ENCODE measurements at places on chromosomes 5 and 9.

DNA sequence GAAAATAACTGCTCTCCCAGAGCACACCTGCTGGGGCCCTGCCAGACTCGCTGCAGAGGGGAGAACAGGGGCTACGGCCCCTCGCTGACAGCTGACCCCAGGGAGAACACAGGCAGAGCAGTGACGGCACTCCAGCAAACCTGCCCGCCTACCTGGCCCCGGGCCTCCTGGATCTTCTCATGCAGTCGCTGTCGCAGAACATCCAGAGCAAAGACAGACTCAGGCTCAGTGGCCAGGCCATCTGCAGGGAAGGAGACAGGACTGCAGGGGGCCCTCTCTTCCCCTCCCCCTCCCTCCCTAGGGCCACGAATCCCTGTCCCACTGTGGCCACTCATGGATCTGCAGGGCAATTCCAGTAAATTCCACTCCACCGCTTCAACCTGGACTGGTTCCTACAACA is 2.4 kb downstream of the SURF6 start:
- DNase-seq, result no peak

- DNase-seq, result peak; percentile 92
Measured at GRCh38 chr5:148956477-148957385, 106.1 kb downstream of the SH3TC2 start.

DNA sequence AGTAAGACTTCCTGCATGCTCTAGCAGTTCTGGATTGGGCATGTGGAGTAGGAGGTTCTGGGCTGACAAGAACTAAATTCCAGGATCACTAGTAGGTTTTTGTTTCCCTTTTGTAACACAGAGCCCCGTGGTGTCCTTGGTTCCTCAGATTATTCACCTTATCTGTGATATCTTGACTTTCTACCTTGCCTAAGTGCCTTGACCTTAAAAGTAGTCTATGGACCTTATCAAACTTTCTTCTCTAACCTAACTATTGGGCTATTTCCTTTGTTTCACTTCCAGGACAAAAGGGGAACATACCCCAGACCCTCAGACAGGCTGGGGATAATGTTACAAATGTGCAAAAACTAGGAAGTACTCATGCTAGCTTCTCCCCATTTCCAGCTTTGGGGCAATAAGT is 595.3 kb downstream of the PSAT1 start:
- no peak for DNase-seq

DNA sequence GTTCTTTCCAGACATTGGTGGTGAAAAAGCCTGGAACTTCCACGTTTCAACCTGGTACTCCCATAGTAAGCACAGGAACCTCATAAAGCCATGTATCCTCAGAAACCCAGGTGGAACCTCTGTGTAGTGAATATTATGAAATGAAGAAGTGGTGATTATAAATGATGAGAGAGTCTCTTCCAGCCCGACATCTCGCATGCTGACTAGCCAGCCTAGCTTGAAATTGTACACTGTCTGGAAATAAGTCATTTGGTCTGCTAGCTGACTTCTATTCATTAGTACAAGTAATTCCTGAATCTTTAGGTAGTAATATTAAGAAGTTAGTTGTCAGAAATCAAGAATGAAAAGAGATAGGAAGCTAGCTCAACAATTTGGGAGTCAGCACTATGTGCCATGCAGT is 203.3 kb downstream of the CWC27 start:
- DNase-seq, result no peak

DNA sequence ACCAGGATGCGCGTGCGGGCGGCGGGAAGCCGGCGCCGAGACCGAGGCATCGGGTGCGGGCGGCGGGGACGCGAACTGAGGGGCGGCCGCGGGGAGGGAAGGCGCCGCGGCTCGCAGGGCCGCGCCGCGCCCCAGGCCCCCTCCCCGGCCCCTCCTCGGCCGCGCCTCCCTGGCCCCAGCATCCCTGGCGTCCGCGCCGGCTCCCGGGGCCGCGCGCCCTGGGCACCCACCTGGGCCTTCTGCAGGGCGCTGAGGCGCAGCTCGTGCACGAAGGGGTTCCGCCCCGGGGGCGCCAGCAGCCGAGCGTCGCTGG is 324 bp downstream of the LPCAT1 start:
- DNase-seq, result no peak

- peak; percentile 32 for DNase-seq
Measured at GRCh38 chr5:147234825-147235635, at the start of gene STK32A. TSS of gene STK32A (plus strand) at chr5:147235026. CDS start at chr5:147239635, 4,609 bp downstream.

DNA sequence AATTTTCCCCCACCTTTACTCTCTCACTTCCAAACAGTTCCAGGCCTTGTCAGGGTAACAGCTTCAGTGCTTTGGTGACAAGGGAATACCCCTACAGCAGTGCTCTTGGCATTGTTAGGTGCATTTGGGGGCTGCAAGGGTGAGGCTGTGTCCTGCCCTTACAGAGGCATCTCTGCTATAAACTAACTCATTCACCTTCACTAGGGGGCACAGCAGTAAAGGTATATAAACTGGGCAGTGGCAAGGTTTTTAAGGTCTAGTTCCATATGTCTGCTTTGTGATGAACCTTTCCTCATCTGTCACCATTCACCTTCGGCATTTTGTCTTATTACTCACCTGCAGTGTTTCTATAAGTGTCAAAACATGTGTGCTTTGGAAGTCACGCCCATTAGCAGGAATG is 79.1 kb upstream of the GPR151 start:
- no peak for DNase-seq

DNA sequence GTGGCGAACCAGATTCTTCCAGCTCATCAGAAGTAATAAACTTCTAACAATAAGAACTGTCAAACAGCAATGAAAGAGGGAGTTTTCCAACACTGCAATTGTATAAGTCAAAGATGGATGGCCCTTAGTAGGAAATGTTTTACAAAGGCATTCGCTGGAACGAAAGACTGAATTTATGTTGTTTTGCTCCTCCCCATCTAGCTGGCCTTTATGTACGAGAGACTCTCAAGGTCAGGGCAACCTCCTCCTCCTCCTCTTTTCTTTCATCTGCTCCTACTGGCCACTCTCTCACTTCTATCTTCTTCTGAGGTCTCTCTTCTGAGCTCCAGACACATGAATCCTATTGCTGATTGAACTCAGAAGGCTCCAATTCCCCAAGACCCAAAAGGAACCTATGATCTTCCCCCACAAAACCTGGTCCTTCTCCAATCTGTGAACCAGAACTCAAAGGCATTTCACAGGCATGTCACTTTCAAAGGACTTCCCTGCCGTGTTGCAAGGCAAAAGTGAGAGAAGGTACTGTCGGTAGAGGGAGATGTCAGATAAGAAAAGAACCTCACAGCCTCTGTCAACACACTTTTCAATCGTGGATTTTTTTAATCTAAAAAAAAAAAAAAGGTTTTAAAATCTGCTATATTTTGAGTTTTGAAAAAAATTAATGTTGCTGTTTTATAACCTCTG is 28.5 kb upstream of the PUM3 start:
- peak; percentile 8 for DNase-seq

- peak; percentile 98 for DNase-seq
Measured at GRCh38 chr5:33850100-33850594, 41.6 kb downstream of the ADAMTS12 start.

DNA sequence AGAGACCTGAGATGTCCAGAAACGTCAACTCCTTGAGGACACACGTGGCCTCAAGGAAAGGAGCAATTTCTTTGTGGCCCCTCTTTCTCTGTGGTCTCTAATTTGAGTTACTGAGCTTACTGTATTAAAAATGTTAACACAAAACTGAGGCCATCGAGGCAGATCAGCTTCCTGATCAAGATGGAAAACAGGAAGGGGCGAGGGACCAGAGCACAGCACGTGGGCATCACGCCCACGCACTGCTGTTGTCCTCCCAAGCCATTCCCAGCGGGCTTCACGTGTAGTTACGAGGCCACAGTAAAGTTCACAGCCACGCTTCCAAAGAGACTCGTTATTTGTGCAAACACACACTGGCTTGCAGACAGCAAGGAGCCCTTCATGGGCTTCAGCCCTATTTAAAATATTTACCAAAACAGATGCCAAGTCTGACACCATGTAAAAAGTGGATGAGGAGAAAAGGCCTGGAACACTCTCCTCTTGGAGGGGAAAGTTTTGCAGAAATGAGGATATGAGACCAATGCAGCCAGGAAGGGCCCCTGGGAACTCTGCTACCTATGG is 149.5 kb downstream of the ROR2 start:
- DNase-seq, result no peak

GRCh38 chr9:108259917-108260675 is 595.7 kb downstream of the ACTL7B start:
- peak; percentile 91 for DNase-seq

DNA sequence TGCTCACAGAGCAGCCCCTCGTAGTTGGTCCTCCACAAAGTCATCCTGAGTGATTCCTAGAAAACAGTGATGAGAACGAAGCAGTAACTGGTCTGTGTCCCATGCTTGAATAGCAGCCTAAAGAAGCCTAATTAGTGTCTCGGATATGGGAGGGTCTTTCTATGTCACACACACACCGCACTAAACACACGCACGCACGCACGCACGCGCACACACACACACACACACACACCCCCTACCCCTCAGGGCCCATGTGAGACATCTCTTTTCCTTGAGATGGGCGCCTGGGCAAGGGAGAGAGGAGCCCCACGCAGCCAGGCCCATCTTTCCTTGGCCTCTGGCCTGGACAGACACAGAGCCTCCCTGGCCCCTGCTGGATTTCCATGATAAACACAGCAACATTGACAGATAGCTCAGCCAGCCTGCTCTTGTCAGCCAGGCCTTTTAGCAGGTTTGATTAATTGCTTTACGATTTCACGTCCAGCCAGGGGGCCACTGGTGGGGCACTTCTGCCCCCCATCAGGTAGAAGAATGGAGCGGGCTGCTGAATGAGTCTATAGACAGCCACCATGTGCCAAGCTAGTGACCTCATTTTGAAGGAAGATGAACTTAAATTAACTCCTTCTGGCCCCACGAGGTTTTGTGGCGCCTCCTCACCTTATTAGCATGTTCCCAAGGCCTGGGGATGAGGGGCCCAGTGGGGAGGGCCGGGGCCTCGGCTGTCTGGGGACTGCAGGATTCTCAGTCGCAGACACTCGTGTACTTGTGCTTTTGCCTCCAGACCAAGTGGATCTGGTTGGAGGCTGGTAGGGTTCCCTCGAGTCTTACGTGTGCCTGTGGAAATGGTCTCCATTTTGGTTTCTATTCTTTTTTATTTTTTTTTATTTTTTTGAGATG is 36.2 kb upstream of the PRDM12 start:
- no peak for DNase-seq

DNA sequence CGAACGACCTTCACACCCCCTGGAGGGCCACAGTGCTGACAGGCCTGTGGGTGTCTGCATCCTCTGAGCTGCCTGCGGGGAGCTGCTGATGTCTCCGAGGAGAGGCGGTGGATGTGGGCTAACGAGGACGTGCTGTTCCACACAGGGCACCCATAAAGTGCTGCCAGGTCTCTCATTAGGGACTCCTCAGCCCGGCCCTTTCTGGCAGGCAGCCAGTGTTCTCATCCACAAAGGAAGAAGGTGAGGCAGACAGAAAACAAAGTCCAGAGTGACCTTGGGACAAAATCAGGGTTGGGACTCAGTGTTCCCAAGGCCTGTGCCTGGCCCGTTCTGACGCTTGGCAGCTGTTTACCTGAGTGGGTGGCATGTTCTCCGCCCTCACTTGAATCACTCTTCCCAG is 29.3 kb downstream of the CARTPT start:
- DNase-seq, result peak; percentile 2

- DNase-seq, result peak; percentile 98
Measured at GRCh38 chr5:57692582-57693487, 210.2 kb upstream of the ACTBL2 start.

GRCh38 chr5:1484730-1485578 is 38.8 kb downstream of the LPCAT1 start:
- DNase-seq, result no peak

DNA sequence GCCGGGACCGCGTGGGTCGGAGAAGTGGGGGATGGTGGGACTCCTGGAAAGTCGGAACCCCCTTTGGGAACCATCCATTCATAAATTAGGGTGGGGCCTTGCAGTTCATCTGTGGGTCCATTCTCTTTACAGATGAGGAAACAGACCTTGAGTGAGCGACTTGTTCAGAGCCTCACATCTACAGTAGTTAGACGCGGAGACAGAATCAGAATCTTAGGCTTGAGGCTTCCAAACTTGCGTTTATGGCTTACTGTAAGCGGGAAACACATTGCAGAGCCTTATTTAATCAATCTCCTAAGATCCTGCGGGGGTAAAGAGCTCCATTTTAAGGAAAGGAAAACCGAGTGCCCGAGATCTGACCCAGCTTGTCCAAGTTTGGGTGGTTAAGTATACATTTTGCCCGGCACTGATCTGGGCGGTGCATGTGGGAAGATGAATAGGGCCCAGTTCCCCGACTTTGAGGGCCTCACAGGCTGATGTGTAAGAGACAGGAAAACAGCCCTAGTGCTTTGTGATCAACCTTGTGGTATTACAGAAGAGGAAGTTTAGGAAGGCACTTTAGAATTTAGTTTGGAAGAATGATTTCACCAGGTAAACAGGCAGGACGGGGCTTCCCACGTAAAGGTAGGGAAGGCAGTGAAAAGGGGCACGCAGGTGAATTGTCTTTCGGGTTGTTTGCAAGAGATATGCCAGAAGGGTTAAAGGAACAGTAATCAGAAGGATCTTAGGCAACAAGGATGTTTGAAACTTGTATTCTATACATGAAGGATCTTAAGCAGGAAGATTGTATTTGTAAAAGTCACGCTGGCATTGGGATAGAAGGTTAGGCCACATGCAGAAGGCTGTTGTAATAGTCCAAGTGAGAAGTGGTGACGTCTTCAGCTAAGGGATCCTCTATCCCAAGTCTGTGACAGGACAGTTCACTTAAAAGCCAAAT is 744 bp downstream of the TARS1 start:
- DNase-seq, result peak; percentile 50

DNA sequence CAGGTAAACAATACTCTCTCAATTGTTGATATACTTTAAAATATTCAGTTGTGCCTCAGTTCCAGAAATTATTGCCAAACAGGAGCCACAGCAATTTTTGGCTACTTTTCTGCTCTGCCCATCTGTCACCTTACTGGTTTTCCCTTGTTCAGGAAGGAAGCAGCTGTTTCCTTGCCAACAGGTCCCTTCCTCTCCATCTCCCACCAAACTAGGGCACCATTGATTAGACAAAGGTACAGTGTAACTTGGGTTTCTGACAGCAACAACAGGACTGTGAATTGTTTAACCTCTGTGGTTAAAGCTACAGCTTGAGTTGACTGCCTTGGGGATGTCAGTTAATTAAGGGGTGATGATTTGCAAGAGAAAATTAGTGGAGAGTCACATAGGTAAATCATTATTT is 76.9 kb downstream of the PIP5K1B start:
- no peak for DNase-seq

GRCh38 chr5:164532235-164532900 is 1026.9 kb downstream of the MAT2B start:
- DNase-seq, result peak; percentile 73

DNA sequence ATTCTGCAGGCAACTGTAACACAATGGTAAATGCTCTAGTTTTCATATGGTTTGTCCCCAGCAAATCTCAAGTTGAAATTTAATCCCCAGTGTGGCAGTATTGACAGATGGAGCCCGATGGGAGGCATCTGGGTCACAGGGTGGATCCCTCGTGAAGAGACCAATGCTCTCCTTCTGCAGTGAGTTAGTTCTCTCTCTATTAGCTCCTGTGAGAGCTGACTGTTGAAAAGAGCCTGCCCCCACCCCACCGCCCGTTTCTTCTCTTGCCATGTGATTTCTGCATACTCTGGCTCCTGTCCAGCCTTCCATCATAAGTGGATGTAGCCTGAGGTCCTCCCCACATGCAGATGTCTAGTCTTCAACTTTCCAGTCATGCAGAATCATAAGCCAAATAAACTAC is 27.0 kb downstream of the IARS1 start:
- no peak for DNase-seq

- peak; percentile 4 for DNase-seq
Measured at GRCh38 chr9:136244969-136245218, 718 bp downstream of the QSOX2 start.

All from mammary epithelial cell (primary cell).